ENCODE measurements at places on chromosomes 6 and 20.

GRCh38 chr6:40955178-40955545 lies 83.9 kb downstream of the UNC5CL start:
- no peak for DNase-seq

DNA sequence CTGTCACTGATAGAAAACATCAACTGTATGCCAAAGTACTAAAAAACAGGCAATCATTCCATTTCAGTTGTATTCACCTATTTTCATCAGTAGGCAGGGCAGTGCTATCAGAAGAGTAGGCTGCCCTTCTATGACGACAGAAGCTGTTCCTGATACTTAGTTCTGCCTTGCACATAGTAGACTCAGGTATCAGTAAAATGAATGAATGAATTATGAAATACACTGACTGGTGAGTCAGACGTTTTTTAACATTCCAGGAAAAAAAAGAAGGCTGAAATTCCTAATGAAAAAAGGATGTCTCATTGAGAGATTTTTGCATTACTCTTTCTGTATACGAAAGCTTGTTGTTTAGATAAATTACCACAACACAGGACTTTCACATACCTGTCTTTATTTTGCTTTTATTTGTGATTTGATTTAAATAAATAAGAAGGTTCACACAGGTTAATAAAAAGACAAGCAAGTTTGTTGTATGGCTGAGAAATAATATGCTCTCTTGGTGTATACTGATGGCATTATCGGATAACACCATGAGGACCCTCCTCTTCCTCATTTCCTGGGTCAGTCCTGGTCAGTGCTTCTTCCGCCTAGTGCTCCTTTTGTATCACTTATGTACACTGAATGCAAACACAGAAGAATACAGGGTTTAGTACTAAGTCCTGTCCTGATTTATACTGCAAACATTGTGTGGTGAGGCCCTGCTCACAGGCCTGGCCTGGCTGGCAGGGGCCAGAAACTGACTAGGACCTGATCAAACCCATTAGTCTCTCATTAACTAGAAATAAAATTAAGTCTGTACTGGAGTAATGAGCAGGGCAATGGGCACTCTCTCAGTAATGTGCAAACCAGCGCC lies 39.4 kb upstream of the SPDEF start:
- DNase-seq, result no peak

DNA sequence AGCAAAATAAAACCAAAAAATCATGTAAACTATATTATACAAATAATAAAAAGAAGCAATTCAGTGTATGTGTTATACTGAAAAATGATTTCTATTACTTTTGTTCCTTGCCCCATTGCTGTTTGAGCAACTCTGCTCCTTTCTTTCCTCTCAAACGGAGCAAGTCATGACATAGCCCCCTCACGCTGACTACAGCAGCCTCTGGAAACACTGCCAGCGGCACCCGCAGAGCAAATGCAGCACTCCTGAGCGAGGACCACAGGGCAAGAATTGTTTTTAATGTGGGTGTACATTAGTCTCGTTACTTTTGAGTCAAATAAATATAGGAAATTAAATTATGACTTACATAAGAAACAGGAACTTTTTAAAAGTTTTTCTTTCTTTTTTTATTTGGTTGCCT lies 350.1 kb upstream of the HSF2 start:
- no peak for DNase-seq

- no peak for DNase-seq
These were observed 46.1 kb upstream of the JAG1 start for GRCh38 chr20:10719740-10720385.

- no peak for DNase-seq
These were observed 4.6 kb downstream of the CST4 start for GRCh38 chr20:23684261-23684660.

GRCh38 chr6:65776332-65776731 lies 69.3 kb upstream of the EYS start:
- DNase-seq, result no peak

GRCh38 chr6:41577356-41578216 lies 31.4 kb downstream of the FOXP4 start:
- no peak for DNase-seq

GRCh38 chr6:159324596-159324995 lies 155.4 kb downstream of the FNDC1 start:
- DNase-seq, result no peak

GRCh38 chr6:103720393-103720792 lies 1139.3 kb downstream of the HACE1 start:
- no peak for DNase-seq

DNA sequence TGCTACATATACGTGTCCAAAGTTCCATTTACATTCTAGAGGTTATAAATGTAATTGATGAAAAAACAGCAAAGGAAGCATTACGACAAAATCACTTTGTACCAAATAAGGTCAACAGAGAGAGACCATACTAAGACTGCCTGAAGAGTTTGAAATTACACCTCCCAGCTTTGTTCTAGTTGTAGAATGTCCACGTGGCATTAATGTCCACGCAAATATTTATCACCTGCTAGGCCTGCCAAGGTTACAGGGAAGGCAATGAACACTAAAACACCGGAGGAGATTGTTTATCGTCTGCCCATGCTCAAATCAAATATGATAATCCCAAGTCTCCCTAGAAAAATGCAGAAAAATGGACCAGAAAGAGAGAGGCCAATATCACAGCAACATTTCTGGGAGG lies 6.2 kb downstream of the RALGAPA2 start:
- no peak for DNase-seq

DNA sequence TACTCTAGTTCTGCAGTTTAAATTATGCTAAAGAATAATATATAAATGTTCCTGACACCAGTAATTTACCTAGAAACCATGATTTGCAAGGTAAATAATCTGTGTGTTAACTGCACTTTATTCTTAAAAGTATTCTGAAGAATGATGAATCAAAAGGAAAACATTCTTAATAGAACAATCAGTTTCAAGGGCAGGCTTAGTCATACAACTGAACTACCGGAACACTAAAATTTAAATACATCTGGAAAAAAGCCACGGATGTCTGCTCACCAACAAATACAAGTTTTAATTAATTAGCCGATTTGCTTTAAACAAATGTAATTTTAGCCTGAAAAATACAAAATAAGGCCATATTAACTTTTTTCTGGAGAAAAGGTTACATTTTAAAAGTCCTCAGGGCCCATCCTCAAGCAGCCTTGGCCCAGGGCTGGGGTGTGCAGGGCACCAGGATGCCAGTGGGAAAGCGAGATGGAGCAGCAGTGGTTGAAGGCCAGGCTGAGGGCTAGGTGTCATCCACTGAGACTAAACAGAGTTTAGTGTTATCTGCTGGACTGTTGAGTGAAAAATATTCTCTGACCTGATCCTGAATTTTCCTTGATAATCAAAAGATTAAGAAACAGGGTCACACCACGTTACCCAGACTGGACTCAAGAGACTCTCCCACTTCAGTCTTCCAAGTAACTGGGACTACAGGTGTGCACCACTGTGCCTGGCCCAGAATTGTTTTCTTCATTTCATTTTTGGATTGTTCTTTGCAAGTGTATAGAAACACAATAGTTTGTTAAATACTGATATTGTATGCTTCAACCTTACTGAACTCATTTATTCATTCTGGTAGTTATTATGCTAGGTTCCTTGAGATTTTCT lies 88.2 kb upstream of the DST start:
- no peak for DNase-seq

DNA sequence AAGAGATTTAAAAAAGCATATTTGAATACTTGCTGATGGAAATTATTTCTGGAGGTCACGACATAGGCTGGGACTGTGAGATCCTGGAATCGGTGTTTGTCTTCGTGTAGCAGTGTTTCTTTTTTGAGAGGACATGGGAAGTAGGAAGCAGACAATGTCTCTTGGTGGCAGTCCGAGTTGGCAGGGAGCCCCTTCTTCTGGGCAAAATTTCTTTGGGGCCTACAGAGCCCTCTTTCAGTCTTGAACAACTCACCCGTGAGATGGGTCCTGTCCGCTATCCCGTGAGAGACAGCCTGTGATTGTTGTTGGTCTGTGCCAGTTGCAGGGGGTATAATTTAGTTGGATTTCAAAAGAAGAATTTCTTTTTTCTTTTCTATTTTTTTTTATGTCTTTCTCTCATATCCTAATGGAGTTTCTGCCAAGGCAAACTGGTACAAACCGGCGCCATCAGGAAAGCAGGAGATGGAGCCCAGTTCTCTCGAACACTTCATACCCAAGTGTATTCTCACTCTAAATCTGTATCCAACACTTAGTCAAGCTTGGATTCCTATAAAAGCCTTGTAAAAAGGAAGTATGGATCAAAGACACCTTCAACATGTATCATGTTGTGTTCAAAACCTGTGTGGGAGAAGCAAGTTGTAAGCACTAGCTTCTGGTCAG lies 785.1 kb downstream of the MAFB start:
- DNase-seq, result no peak

- DNase-seq, result no peak
These were observed 41.6 kb upstream of the SYNCRIP start for GRCh38 chr6:85684133-85684808.

GRCh38 chr6:37309046-37309445 lies 44.7 kb upstream of the RNF8 start:
- DNase-seq, result no peak

DNA sequence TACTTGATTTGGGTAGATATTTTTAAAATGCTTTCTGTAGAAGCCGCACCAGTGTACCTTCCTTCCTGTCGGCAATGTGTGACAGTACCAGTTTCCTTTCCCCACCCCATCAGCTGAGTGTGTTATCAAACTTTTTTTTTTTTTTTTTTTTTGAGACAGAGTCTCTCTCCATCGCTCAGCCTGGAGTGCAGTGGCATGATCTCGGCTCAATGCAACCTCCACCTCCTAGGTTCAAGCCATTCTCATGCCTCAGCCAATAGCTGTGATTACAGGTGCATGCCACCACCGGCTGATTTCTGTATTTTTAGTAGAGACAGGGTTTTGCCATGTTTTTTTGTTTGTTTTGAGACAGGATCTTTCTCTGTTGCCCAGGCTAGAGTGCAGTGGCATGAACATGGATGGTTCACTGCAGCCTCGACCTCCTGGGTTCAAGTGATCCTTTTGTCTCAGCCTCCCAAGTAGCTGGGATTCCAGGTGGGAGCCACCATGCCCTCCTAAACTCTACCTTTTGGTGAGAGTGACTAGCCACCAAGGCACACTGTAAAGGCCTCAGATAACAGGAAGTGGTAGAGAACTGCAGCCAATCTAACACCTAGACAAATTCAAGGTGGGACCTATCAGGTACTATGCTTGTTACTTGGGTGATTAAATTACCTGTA lies 26.5 kb upstream of the ZBTB22 start:
- DNase-seq, result no peak

DNA sequence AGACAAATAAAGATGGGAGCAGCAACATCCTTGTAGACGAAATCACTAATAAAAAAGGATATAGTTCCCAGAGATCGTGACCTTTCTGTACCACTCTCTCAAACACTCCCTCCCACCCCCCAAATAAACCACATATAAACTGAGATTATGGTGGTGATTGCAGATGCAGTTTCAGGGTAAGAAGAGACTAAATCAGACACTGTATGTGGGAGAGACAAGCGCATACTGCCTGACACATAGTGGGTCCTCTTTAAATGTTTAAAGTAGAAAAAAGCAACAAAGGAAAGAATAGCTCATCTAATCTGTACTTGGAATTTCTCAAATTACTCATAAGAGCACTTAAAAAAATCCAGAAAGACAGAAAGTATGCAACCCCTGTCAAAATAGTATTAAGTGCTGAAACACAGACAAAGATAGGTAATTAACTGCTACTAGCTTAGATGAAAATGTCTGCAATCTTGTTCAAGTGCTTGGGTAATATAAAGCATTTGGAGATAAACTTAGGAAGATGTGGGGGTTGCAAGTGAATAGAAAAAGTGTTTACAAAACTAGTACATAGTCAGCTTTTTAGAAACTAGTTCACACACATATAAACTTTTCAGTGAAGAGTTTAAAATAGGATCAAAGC lies 151.6 kb downstream of the BACH2 start:
- no peak for DNase-seq

GRCh38 chr6:12675931-12676330 lies 40.6 kb upstream of the PHACTR1 start:
- no peak for DNase-seq

All from stimulated activated CD4-positive, alpha-beta T cell treated with anti-CD3 and anti-CD28 coated beads, Interleukin-15, amount 100 ng/mL, for 1 hour (primary cell).